ENCODE measurements at places on chromosomes 4 and X. TPM values are rescaled to one million over a fixed set of nuclear protein-coding genes. Genes with fewer than 3 reads are reported as not detected.

DNA sequence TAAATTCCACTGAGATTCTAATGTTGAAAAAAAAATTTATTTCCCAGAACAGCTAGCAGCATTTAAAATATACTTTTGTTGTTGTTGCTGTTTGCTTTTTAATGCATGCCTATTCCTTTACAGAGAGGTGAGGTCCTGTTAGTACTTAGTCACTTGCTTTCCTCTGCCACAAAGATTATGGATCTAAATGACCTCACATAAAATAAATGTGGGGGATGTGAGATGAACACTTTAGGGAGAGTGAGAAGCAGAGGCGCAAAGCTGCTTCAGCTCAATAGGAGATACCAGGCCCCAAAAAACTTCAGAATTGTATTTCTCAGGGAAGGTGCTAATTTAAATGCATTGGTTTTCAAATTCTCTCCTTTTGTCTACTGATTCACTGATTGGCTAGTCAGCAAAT lies 4.0 kb downstream of the LDB2 start:
- H3K4me3 ChIP-seq: no peak overlapping the region
- H3K36me3 ChIP-seq: no peaks in the 10 kb centered on the region
- H3K27ac ChIP-seq: no peak overlapping the region
- no peaks in the 10 kb centered on the region for H3K27me3 ChIP-seq
- no peaks in the 10 kb centered on the region for H3K4me1 ChIP-seq

GRCh38 chrX:111445485-111445884 lies 33.5 kb upstream of the DCX start:
- H3K27ac ChIP-seq: no peak overlapping the region
- no peak overlapping the region for H3K4me3 ChIP-seq
- DNase-seq: no peak
- H3K4me1 ChIP-seq: no peaks in the 10 kb centered on the region

F9 gene
- total RNA-seq: not detected

- H3K27me3 ChIP-seq: no peaks in the 10 kb centered on the region
- no peak overlapping the region for H3K27ac ChIP-seq
- no peaks in the 10 kb centered on the region for H3K4me1 ChIP-seq
Measured at GRCh38 chrX:97860226-97860625, 976.5 kb downstream of the RPA4 start.

- no peaks in the 10 kb centered on the region for H3K36me3 ChIP-seq
- H3K27ac ChIP-seq: no peak overlapping the region
- DNase-seq: no peak
- no peaks in the 10 kb centered on the region for H3K4me1 ChIP-seq
- H3K27me3 ChIP-seq: no peaks in the 10 kb centered on the region
Measured at GRCh38 chr4:72019688-72020087, 12.1 kb upstream of the NPFFR2 start.

DNA sequence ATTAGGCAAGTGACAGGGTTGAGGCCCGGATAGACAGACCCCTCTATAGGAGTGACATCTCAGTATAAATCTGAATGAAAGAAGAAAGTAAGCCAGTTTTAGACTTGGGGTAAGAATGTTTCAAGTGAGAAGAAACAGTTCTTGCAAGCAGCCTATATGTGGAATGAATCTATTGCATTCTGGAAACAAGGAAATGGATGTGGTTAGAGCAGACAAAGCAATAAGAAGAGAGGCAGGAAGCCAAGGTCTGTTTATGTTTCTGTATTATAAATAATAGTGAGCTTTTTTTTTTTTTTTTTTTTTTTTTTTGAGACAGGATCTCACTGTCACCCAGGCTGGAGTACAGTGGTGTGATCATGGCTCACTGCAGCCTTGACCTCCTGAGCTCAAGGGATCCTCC lies 255.8 kb downstream of the UNC5C start:
- no peaks in the 10 kb centered on the region for H3K36me3 ChIP-seq
- no peaks in the 10 kb centered on the region for H3K4me1 ChIP-seq
- no peaks in the 10 kb centered on the region for H3K27me3 ChIP-seq
- H3K4me3 ChIP-seq: no peak overlapping the region
- no peak for DNase-seq
- H3K27ac ChIP-seq: no peak overlapping the region

- no peak for DNase-seq
- no peaks in the 10 kb centered on the region for H3K4me1 ChIP-seq
- H3K27me3 ChIP-seq: no peaks in the 10 kb centered on the region
- H3K36me3 ChIP-seq: no peaks in the 10 kb centered on the region
- H3K27ac ChIP-seq: no peak overlapping the region
Measured at GRCh38 chrX:45852884-45853283, 652.2 kb upstream of the DIPK2B start.

- no peaks in the 10 kb centered on the region for H3K4me1 ChIP-seq
- no peaks in the 10 kb centered on the region for H3K27me3 ChIP-seq
- DNase-seq: no peak
- H3K27ac ChIP-seq: no peak overlapping the region
- no peaks in the 10 kb centered on the region for H3K36me3 ChIP-seq
- no peak overlapping the region for H3K4me3 ChIP-seq
Measured at GRCh38 chrX:40284852-40285251, 187.1 kb upstream of the BCOR start.

- DNase-seq: peak; percentile 21
- H3K27ac ChIP-seq: no peak overlapping the region
- H3K4me3 ChIP-seq: no peak overlapping the region
- no peaks in the 10 kb centered on the region for H3K27me3 ChIP-seq
Measured at GRCh38 chr4:83644677-83645659, 109.1 kb downstream of the GPAT3 start.

GLRA2 gene
- not detected for total RNA-seq

DNA sequence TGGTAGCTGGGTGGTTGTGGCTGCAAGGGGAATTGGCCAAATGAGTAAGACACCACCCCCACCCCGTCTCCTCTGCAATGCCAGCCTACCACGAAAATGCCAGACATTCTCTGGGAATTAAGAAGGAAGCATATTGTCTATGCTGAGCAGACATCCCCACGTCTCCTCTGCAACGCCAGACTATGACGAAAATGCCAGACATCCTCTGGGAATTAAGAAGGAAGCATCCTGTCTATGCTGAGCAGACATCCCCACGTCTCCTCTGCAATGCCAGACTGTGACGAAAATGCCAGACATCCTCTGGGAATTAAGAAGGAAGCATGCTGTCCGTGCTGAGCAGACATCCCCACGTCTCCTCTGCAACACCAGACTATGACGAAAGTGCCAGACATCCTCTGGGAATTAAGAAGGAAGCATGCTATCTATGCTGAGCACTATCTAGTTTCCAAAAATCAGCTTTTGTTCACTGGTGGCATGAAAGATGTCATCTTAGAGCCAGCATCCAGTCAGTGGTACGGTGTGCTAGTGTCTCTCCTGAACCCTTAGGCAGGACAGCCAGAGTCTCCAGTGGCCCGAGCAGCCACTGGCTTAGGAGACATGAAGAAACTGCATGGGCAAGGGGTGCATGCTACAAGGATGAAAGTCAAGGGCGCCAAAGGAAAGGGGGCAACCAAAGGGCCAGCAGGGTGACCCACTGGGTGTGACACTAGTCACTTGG lies 339.8 kb upstream of the FRG1 start:
- H3K4me3 ChIP-seq: no peak overlapping the region
- H3K36me3 ChIP-seq: no peaks in the 10 kb centered on the region
- no peak for DNase-seq

GRCh38 chrX:66728818-66729271 lies 90.0 kb upstream of the EDA2R start:
- no peak overlapping the region for H3K4me3 ChIP-seq
- peak; percentile 34 for DNase-seq
- H3K27ac ChIP-seq: no peak overlapping the region
- H3K27me3 ChIP-seq: no peaks in the 10 kb centered on the region

SLC10A4 gene
- total RNA-seq: 0.66 TPM

- no peaks in the 10 kb centered on the region for H3K27me3 ChIP-seq
- DNase-seq: no peak
- H3K4me1 ChIP-seq: peaks cover 48% of the 10 kb centered on the region
Measured at GRCh38 chr4:165330071-165330470, 2.6 kb downstream of the MSMO1 start.

PIR gene
- 5.3 TPM for total RNA-seq

LINC00632 gene
- 7.8 TPM for total RNA-seq

DNA sequence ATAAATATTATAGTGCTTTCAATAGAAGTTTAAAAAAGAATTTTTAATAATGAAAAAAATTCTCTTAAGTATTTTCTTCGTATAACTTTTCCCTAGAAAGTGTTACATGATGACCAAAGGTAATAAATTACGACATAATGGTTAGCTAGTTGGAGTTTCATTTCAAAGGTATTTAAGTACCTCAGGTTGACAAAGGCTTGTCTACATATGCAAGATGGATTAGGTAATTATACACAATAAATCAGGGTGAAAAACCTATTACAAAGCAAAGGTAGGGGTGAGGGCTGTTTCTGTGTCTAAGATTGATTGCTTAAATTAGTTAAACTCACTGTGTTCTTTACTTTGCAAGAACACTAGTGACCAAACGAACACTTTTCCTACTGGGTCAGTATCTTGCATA lies 508.5 kb upstream of the FAT1 start:
- no peak for DNase-seq
- no peaks in the 10 kb centered on the region for H3K27me3 ChIP-seq
- no peaks in the 10 kb centered on the region for H3K36me3 ChIP-seq
- no peak overlapping the region for H3K4me3 ChIP-seq
- no peaks in the 10 kb centered on the region for H3K4me1 ChIP-seq

RAB39B gene
- total RNA-seq: not detected

- DNase-seq: no peak
- H3K4me3 ChIP-seq: no peak overlapping the region
- no peaks in the 10 kb centered on the region for H3K36me3 ChIP-seq
- no peaks in the 10 kb centered on the region for H3K27me3 ChIP-seq
Measured at GRCh38 chr4:158599150-158599549, 72.5 kb downstream of the C4orf46 start.

GRCh38 chrX:28693101-28693500 lies 105.9 kb downstream of the IL1RAPL1 start:
- no peaks in the 10 kb centered on the region for H3K4me1 ChIP-seq
- H3K36me3 ChIP-seq: no peaks in the 10 kb centered on the region
- no peaks in the 10 kb centered on the region for H3K27me3 ChIP-seq
- no peak for DNase-seq
- H3K27ac ChIP-seq: no peak overlapping the region
- H3K4me3 ChIP-seq: no peak overlapping the region

DNA sequence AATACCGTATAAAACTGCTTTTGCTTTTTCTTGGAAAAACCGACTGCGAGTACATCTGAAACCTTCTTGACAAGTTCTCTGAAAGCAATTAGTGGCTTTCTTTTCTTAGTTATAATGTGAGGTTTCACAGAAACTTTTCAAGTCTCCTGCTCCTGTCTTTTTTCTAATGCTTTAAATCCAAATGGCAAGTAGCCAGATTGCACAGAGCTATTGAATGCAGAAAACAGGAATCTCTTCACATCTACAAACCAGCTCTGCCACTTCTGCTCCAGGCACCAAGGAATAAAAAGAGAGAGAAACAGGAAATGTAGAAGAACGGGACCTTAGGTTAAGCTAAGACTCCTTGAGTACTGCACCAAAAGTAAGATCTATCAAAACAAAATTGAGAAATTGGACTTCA lies 267.3 kb upstream of the TET2 start:
- H3K36me3 ChIP-seq: no peaks in the 10 kb centered on the region
- no peaks in the 10 kb centered on the region for H3K27me3 ChIP-seq
- DNase-seq: no peak
- H3K4me1 ChIP-seq: no peaks in the 10 kb centered on the region

All from body of pancreas (tissue), 4 donors.